ENCODE measurements at places on chromosomes 1 and 21.

DNA sequence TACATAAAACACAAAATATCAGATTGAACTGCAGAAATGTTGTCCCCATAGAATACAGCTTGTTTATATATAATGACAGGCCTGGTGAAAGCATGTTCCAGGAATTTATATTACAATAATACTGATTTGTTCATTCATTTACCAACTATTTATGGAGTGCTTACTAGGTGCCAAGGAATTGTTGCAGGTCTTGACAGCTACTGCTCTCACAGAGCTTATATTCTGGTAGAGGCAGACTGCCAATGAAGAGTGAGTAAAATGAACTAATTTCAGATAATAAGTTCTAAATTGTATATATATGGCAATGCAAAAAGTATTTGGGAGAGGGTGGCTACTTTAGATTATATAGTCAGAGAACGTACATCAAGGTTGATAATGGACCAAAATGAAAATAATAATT is 152.0 kb downstream of the COQ8A start:
- DNase-seq, result no peak

DNA sequence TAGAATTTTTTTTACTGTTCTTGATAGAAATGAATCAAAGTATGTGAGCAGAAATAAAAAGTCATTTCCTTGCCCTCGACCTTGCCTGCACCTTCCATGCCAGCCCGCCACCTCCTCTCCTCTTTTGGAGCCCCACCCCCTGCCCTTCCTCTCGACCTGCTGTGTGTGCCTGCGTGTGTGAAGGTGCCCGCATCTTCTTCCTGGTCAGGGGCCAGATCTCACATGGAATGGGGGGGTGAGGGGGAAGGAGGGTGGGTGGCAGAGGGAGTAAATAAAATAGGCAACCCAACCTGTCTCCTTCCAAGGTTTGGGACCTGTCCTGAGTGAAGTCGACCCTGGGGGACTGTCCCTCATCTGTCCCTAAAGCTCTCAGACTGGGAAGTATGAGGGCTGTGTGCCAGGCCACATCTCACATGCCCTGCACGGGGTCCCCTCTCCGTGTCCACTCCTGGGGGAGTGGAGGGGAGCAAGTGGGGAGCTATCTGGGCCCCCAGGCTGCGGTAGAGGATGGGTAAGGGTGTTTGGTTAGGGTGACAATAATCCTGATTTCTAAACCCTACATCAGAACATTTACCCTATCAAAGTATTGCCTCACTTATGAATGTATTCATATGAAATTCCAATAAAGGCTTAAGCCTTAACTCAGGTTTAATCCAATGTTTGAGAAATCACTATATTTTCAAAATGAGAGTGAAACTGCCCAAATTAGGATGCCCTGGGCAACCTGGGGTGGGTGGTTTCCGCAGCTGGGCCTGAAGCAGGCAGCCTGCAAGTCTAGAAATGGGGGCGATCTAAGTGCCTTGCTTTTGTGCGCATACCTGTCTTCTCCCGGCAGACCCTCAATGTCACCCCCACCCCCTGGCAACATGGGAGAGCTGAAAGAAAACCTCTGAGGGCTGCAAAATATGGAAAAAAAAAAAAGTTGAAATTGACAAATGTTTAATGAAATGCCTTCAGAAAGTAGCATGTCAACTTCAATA is 15.4 kb downstream of the AMPD2 start:
- DNase-seq, result no peak

DNA sequence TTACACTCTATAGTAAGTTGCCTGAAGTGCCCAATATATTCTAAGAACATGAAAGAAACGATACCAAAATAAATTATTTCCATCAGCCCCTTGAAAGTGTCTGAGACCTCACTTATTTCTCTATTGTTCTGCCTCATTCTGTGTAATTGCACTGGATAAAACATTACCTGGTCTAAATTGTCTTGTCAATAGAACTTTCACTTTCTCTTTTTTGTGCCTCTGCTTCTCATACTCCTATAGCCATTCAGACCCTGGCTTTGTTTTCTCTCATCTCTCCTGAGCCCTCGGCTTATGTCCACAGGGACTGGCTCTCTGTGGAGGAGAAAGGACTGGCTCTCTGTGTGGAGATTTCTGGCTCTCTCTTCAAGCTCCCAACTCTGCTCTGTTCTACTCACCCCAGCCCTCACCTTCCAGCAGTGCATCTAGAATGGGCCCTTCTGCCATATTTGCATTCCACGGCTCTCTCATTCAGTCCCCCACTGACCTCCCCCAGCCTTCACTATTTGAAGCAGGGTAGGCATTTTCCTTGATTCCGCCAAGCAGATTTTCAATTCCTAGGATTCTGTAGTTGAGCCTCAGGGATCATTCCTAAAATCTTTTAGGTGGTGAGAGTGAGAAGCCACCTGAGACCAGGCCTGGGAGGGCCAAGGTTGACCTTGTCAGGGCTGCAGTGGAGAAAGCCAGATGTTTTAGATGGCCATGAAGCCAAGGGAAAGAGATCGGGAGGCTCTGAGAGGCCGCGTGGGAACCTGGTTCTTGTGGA is 15.9 kb upstream of the GALNT2 start:
- no peak for DNase-seq

DNA sequence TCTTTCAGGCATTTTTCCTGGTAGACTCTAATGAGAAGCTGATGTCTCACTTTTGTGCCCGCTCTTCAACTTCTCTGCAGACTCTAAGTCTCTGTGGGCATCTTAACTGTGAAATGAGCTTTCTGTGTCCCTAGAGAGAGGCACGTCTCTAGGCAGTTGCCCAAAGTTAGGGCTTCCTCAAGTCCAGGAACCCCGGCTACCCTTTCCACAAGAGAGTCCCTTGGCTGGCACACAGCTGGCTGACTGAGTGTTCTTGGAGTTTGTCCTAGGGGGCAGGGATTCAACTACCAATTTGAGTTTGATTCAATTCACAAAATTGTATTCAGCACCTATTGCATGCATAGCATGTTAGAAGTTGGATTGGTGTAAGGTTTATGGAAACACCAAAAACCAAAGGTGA is 1.4 kb downstream of the GPR61 start:
- DNase-seq, result no peak

GRCh38 chr21:17348849-17349248 is 164.0 kb upstream of the CXADR start:
- no peak for DNase-seq

- DNase-seq, result peak; percentile 35
Observed at GRCh38 chr1:19676438-19676922, 11.8 kb downstream of the HTR6 start.

DNA sequence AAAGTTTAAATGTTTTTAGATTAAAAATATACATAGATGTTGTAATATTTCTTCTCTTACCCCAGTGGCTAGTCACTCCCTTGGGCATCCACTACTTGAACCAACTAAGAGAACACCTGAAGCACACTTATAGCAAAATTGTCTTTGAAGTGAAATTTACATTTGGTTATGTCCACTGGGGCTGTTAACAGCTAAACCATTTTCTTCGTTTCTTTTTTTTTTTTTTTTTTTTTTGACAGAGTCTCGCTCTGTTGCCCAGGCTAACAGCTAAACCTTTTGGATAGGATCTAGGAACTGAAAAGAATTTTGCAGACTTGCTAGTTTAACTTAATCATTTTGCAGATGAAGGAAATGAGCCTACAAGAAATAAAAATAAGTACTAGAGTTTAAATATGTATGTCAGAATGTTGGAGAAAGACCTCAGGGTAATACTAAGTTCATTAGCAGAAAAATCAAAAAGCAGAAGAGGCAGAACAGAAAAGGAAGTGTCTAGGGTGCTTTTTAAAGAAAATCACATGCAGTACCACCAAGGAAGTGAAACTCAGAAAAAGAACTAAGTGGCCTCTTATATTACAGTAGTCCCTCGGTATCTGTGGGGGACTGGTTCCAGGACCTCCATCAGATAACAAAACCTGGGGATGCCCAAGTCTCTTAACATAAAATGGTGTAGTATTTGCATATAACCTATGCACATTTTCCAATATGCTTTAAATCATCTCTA is 11.8 kb downstream of the DRAM2 start:
- DNase-seq, result no peak

GRCh38 chr1:47883963-47884362 is 113.2 kb downstream of the TRABD2B start:
- DNase-seq, result no peak

DNA sequence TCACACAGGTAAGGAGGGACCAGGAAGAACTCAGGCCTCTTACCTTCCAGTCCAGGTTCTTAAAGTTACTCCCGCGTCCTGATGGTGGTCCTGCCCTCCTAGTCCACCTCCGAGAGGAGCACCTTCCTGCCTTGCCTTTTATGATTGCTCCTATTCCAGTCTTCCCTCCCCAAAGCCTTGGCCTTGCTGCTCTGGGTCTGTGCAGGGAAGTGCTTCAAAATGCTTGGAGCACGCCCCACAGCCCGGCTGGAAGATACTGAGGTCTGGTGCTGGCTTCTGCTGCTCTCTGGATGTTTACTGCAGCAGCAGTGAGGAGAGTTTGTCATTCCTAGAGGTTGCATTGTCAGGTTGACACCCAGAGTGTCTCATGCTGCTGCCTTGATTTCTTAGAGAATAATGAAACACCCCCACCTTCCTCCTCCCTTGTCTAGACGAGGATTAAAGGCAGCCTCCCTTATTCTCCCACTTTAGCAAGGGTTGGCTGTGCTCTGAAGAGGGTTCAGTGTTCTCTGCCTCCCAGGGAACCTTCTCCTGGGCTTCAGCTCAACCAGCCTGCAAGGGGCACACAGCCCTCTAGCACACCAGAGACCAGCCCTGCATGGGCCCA is 142.2 kb upstream of the CACNA1E start:
- no peak for DNase-seq

GRCh38 chr1:152252157-152252556 is 28.2 kb upstream of the HRNR start:
- DNase-seq, result peak; percentile 39

GRCh38 chr1:3918966-3919611 is 19.0 kb upstream of the C1orf174 start:
- no peak for DNase-seq

GRCh38 chr1:202531472-202531811 is 178.8 kb downstream of the SYT2 start:
- no peak for DNase-seq

Measured in kidney tubule cell (primary cell).